Fibroblast of lung (primary cell): ENCODE measurements at places on chromosomes 2 and 18. TPM values are rescaled to one million over a fixed set of nuclear protein-coding genes. Genes with fewer than 3 reads are reported as not detected.

The RAB31 gene
- 27.4 and 47.1 TPM in 2 replicates for polyA plus RNA-seq

The FIGN gene
- polyA plus RNA-seq, result 1.3 and 1.6 TPM in 2 replicates

The LRRC30 gene
- polyA plus RNA-seq, result not detected in 2 replicates

The POTEJ gene
- 0.01 TPM in 1 of 2 replicates, not detected in the other for polyA plus RNA-seq

The PROC gene
- not detected in 2 replicates for polyA plus RNA-seq

The TUBA4B gene
- not detected in 2 replicates for polyA plus RNA-seq

- DNase-seq, result no peak
- H3K27ac ChIP-seq, result no peak overlapping the region
- peaks cover 2% of the 10 kb centered on the region for H3K27me3 ChIP-seq
Observed at GRCh38 chr18:74023220-74023619, 124.4 kb downstream of the FBXO15 start.

GRCh38 chr2:3465844-3466481, 53.4 kb downstream of the ADI1 start:
- no peak overlapping the region for H3K4me3 ChIP-seq
- no peaks in the 10 kb centered on the region for H3K27me3 ChIP-seq
- H3K27ac ChIP-seq, result peak overlapping the region; percentile 48
- H3K36me3 ChIP-seq, result peaks cover 23% of the 10 kb centered on the region
- peak; percentile 97 for DNase-seq

GRCh38 chr2:166944909-166945308, 56.6 kb downstream of the XIRP2 start:
- no peaks in the 10 kb centered on the region for H3K36me3 ChIP-seq
- no peak overlapping the region for H3K27ac ChIP-seq
- DNase-seq, result no peak
- H3K4me3 ChIP-seq, result no peak overlapping the region
- H3K27me3 ChIP-seq, result no peaks in the 10 kb centered on the region
- no peaks in the 10 kb centered on the region for H3K4me1 ChIP-seq

GRCh38 chr18:49853011-49853410, 39.7 kb upstream of the ACAA2 start:
- no peak overlapping the region for H3K27ac ChIP-seq
- H3K27me3 ChIP-seq, result no peaks in the 10 kb centered on the region
- peaks cover 5% of the 10 kb centered on the region for H3K4me1 ChIP-seq
- H3K4me3 ChIP-seq, result no peak overlapping the region
- no peak for DNase-seq

DNA sequence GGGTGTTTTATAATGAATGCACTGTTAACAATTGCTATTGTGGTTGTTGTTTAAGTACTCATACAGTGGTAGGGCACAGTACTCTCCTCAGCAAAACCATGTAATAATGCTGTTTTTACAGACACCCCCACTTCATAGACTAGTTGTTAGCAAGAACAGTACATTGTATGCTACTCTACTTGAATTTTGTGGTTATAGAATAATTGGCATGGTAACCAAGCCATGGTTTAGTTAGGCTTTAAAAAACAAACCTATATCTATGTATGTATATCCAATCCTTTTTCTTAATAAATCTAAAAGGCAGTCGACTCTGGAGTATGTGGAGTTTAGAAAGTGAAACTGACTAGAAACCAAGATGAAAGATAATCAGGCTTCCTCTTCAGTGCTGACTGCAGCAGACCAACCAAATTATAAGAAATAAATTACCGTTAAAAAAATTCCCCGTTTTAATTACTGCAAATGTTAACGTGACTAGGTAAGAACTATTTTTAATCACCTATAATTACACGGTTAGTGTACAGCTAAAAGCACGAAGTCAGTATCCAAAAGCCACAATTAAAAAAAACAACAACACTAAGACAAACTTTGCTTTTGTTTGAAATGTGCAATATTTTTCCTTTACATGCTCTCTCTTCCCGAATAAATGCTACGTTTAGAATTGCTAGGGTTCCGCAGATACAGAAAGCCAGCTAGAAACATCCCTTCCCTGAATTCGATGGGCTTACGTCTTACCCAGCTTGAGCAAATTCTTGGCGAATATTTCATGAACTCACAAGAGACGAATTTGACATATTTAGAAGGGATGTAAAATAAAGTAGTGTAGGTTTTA, 113.3 kb upstream of the SERTAD2 start:
- peaks cover 11% of the 10 kb centered on the region for H3K4me1 ChIP-seq
- peak overlapping the region; percentile 39 for H3K4me3 ChIP-seq
- no peaks in the 10 kb centered on the region for H3K27me3 ChIP-seq
- peak; percentile 64 for DNase-seq

DNA sequence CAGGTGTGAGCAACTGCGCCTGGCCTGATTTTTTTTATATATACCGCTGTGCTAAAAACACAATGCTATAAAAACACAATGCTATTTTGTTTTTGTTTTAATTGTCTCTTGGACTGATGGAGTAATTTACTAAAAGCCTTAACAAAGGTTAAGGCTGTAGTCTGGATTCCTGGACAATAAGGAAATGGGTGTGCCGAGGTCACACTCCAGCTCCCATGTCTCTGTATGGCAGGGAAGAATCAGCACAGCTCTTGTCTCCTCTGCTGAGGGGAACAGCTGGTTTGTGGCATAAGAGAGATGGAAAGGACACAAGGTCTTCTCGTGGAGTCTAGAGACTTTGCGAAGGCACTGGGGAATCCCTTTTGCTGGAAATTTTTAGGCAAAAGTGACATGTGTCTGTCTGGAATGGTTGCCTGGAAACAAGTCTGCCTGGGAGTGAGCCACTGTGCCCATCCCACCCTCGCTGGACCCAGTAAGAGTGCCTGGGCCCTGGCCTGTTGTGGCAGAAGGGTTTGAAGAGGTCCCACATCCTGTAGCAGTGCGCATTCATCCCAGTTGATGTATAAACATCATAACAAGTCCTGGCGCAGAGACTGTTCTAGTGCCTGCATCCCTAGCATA, 73.1 kb downstream of the MAPK4 start:
- H3K36me3 ChIP-seq, result no peaks in the 10 kb centered on the region
- no peak overlapping the region for H3K4me3 ChIP-seq
- no peak overlapping the region for H3K27ac ChIP-seq
- DNase-seq, result no peak
- no peaks in the 10 kb centered on the region for H3K4me1 ChIP-seq

DNA sequence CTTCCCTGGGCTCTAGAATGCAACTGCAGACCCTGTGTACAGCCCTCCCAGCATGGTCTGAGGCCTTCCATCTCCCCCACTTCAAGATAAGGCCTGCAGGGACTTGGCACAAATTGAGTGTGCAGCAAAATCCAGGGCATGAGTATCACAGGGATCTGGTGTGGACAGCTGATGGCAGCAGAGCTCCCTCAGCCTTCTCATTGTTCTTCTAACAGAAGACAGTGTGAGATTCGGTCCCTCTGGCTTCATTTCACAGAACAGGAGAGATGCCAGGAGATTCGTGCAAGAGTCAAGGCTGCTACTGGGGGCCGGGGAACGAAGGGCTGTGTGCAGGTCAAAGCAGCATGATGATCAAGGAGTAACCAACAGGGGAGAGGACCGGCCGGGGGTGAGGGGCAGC, 85.8 kb downstream of the UXS1 start:
- no peaks in the 10 kb centered on the region for H3K36me3 ChIP-seq
- H3K27me3 ChIP-seq, result no peaks in the 10 kb centered on the region
- DNase-seq, result peak; percentile 20

- no peaks in the 10 kb centered on the region for H3K27me3 ChIP-seq
- no peak overlapping the region for H3K4me3 ChIP-seq
- H3K4me1 ChIP-seq, result peaks cover 27% of the 10 kb centered on the region
- no peak overlapping the region for H3K27ac ChIP-seq
Observed at GRCh38 chr2:28296243-28296642, 96.4 kb upstream of the FOSL2 start.

- H3K4me1 ChIP-seq, result peaks cover 3% of the 10 kb centered on the region
- no peak overlapping the region for H3K4me3 ChIP-seq
- H3K36me3 ChIP-seq, result no peaks in the 10 kb centered on the region
- no peak overlapping the region for H3K27ac ChIP-seq
Observed at GRCh38 chr18:54210463-54210862, 14.0 kb downstream of the MBD2 start.

DNA sequence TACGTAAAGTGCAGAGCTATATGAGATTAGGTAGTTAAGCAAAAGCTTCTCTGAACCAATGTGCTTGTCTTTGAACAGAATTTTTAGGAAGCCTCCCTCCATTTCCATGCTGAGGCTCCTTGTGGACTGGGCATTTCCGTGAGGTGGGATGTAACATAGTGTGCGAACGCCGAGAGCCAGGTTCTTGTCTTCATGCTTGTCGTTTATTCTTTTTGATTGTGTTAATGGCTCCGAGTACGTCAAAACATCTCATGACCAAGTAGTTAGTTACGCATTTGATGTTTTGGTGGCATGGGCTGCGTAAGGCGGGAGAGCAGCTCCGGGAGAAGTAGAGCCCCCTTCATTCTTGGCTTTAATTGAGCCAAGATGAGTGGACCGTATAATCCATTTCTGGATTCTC, 32.9 kb downstream of the DGKD start:
- peaks cover 17% of the 10 kb centered on the region for H3K4me1 ChIP-seq
- no peaks in the 10 kb centered on the region for H3K36me3 ChIP-seq
- DNase-seq, result no peak
- peak overlapping the region; percentile 63 for H3K27ac ChIP-seq

GRCh38 chr2:106137731-106138521, 56.2 kb downstream of the UXS1 start:
- no peaks in the 10 kb centered on the region for H3K36me3 ChIP-seq
- no peak overlapping the region for H3K4me3 ChIP-seq
- DNase-seq, result peak; percentile 14
- peaks cover 4% of the 10 kb centered on the region for H3K4me1 ChIP-seq
- H3K27me3 ChIP-seq, result no peaks in the 10 kb centered on the region
- no peak overlapping the region for H3K27ac ChIP-seq
